ENCODE measurements at places on chromosomes 5 and 9. TPM values are rescaled to one million over a fixed set of nuclear protein-coding genes. Genes with fewer than 3 reads are reported as not detected.

PITX1 gene
- 0.20 TPM for total RNA-seq

CCDC152 gene
- total RNA-seq: 10.8 TPM

FBN2 gene
- not detected for total RNA-seq

DNA sequence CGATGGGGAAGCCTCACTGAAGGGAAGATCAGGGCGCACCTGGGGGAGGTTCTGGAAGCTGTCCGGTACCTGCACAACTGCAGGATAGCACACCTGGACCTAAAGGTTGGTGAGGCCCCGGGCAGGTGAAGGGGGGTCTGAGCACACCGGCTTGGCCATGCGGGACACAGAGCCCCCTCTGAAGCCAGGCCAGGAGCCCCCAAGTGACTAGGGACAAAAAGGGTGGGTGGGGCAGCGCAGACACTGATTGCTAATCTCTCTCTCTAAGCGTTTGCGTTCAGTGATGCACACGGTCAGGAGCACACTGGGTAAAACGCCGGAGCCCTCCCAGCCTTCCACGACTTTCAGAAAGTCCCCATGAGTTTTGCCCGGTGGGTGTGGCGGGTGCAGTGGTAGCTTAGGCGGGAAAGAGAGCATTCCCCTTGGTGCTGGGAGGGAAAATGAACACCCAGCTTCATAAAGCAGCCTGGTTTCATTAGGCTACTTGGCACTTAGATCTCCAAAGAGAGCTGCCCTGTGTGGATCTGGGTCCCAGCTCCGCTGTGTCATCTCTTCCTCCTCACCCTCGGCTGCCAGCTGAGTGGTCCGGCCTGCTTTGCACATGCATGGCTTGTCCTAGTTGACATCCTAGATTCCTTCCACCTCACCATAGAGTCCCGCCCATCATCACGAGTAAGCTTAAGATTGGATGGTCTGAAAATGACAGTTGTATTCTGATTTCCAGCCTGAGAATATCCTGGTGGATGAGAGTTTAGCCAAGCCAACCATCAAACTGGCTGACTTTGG lies 74.2 kb upstream of the OTULINL start:
- no peak overlapping the region for H3K4me3 ChIP-seq
- H3K27me3 ChIP-seq: no peaks in the 10 kb centered on the region
- no peaks in the 10 kb centered on the region for H3K4me1 ChIP-seq
- H3K27ac ChIP-seq: no peak overlapping the region
- no peaks in the 10 kb centered on the region for H3K36me3 ChIP-seq

- H3K27ac ChIP-seq: no peak overlapping the region
- no peak overlapping the region for H3K4me3 ChIP-seq
- H3K27me3 ChIP-seq: peaks cover 4% of the 10 kb centered on the region
- no peak for DNase-seq
Observed at GRCh38 chr5:83370957-83371356, 100.6 kb upstream of the VCAN start.

DNA sequence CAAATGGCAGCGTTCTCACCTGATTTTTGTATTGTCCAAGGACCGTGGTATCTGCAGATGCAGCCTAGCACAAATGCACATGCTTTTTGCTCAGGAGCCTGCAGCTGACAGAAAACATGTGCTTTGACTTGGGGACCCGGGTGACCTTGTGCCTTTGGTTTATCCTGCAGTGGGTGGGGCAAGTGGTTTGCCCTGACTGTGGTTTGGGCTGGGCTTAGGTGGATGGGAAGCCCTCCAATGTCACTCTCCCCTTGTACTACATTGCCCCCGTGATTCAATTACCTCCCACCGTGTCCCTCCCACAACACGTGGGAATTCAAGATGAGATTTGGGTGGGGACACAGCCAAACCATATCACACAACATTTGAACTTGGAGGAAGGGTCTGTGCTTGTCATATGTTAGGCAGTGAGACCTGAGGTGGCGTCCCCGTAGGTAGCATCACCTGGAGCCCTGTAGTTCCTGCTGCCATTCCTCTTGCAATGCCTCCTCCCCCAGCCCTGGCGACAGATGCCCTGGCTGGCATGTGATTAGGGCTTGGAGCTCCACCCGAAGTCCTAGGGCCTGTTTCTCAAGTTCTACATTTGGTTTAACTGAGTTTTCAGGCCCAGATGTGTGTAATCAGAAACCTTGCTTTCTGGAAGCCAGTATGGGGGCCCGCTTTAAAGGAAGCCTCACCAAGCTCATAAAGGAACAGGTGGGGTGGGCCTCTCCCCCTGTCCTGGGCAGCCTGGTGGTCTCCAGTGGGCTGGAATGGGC lies 2.1 kb downstream of the ANKRD33B start:
- H3K4me1 ChIP-seq: peaks cover 22% of the 10 kb centered on the region
- peak; percentile 34 for DNase-seq
- peaks cover 4% of the 10 kb centered on the region for H3K36me3 ChIP-seq
- H3K27me3 ChIP-seq: peaks cover 12% of the 10 kb centered on the region
- peak overlapping the region; percentile 91 for H3K4me3 ChIP-seq

GRCh38 chr5:143195491-143195890 lies 208.0 kb downstream of the NR3C1 start:
- peaks cover 18% of the 10 kb centered on the region for H3K4me1 ChIP-seq
- no peak for DNase-seq
- H3K27ac ChIP-seq: no peak overlapping the region
- no peak overlapping the region for H3K4me3 ChIP-seq

GRCh38 chr5:181050016-181050415 lies 9.9 kb downstream of the BTNL9 start:
- H3K27me3 ChIP-seq: peaks cover 49% of the 10 kb centered on the region
- peaks cover 2% of the 10 kb centered on the region for H3K36me3 ChIP-seq
- peaks cover 10% of the 10 kb centered on the region for H3K4me1 ChIP-seq
- DNase-seq: no peak
- no peak overlapping the region for H3K27ac ChIP-seq
- no peak overlapping the region for H3K4me3 ChIP-seq

GRCh38 chr5:156121234-156121633 lies 205.7 kb upstream of the SGCD start:
- no peaks in the 10 kb centered on the region for H3K4me1 ChIP-seq
- peaks cover 12% of the 10 kb centered on the region for H3K27me3 ChIP-seq
- DNase-seq: no peak
- no peak overlapping the region for H3K27ac ChIP-seq
- H3K4me3 ChIP-seq: no peak overlapping the region

DNA sequence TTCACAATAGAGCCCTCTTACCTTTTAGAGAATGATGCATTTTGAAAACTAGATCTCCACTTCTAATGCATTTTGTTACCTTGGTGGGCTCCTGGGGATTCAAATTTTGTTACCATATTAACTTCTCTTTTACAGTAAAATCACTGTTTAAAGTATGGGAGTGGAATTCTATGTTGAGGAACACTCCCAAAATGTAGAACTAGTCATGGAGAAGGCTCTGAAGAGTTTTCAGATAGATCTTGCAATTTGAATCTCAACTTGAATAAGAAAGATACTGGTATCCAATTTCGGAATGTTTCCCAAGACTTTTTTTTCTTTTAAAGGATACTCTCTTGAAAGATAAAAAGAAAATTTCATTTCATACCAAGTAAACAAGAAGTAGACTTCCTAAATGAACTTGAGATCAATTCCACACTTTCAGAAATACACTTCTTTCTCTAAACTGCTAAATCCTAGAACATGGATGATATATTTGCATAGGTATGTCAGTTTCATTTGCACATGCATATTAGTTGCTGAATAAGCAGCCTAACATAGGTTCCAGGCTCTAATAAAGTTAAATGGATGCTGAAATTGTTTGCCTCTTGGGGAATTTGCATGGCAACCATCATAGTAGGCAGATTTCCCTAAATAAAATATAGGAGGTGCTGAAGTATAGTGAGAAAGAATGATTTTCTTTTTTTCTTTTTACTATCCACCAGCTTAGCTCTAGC lies 205.4 kb downstream of the ADAMTS6 start:
- H3K36me3 ChIP-seq: no peaks in the 10 kb centered on the region
- no peak for DNase-seq
- no peaks in the 10 kb centered on the region for H3K4me1 ChIP-seq
- H3K27ac ChIP-seq: no peak overlapping the region
- no peaks in the 10 kb centered on the region for H3K27me3 ChIP-seq

DNA sequence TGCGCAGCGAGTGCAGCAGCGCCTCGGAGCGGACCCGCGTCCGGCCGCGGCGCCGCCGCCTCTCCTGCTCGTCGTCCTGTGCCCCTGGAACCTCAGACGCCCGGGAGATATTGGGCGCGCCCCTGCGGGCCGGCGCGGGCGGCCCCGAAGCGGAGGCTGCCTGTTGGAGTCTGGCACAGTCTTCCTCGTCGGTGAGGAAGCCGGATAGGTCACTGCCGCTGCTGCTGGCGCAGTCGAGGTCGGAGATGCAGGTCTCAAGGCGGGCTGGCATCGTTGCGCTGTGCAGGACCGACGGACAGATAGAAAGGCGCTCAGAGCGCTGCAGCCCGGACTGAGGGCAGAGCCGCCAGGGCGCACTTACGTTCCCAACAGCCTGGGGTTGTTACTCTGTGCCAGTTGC lies 344 bp downstream of the NEUROG1 start:
- no peak for DNase-seq
- H3K4me3 ChIP-seq: no peak overlapping the region
- H3K27ac ChIP-seq: no peak overlapping the region
- H3K36me3 ChIP-seq: no peaks in the 10 kb centered on the region
- H3K4me1 ChIP-seq: peaks cover 6% of the 10 kb centered on the region

DNA sequence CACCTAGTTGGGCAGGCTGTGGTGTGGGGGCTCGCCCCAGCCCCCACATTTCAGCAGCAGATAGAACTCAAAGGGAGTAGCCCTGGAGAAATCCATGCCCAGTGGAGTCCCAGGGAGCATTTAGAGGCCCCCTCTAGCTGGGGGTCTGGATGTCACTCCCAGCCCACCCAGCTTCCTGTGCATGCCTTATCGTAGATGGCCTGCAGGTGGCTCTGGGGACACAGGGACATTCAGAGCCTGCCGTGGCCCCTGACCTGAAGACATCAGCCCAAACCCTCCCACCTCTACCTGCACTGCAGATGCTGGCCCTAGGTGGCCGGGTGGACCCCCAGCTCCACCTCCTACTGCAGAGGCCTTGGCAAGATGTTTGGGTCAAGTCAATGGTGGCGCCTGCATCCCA lies 49.0 kb upstream of the LMX1B start:
- DNase-seq: peak; percentile 5
- no peak overlapping the region for H3K4me3 ChIP-seq
- no peaks in the 10 kb centered on the region for H3K36me3 ChIP-seq

DNA sequence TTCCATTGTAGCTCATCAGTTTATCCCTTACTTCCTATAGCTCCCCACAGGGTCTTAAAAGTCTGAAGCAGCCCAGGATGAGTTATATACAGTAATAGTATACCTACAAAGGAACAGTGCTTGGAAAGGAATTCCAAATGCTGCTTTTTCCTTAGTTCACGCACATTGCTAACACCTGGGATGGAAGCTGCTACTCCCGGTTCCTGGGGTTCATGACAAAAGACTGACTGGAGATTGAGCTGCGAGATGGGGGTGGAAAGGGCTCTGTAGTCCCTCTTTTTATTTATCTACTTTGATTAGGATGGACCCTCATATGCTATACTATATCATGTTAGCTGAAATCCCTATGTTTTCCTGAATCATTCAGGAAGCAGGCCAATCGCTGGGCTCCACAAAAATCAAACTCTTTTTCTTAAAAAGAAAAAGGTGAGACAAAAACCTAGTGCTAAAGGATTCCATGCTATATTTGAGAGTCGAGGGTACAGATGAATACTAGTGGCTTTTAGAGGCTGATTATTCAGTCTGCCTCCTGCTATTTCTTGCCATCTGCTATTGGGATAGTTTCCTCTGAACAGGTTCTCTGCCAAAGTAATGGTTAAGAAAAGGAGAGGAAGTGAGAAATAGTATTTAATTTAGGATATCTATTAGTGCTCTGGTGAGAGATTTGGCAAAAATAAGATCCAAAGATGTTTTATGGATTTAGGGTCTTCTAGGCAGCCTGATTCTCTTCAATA lies 81.2 kb downstream of the MRPS27 start:
- H3K4me1 ChIP-seq: peaks cover 28% of the 10 kb centered on the region
- DNase-seq: no peak
- H3K4me3 ChIP-seq: no peak overlapping the region
- H3K27ac ChIP-seq: no peak overlapping the region
- H3K27me3 ChIP-seq: no peaks in the 10 kb centered on the region

DNA sequence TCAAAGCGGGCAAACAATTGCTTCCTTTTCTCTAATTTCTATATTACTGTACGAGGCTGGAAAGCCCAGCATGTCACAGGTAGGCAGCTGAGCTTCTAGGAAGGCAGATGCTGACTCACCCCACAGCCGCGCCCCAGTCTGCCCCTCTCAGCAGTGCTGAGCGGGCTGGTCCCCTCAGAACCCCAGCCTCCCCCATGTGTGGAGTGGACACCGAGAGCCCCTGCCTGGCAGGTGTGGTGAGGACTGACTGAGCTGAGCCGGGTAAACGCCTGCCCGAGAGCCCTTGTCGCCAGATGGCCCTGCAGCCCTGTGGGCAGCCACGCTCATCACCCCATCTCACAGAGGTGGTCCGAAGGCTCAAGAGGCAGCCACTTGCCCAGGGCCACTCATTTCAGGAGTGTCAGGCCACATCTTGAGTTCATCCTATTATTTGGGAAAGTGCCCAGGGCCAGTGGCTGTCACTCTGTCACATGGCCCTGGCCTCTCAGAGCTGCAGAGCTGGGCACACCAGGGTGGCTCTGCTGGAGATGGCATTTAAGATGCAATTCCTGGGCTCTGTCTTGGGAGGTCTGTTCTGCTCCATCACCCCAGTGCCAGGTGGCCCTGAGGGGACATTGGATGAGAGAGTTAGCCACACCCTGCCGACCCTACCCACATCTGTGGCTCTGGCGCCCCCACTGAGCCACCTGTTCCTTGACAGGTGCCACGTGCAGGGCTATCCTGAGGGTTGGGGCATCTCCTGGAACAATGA lies 12.4 kb downstream of the CARD19 start:
- no peak overlapping the region for H3K27ac ChIP-seq
- H3K4me1 ChIP-seq: peaks cover 42% of the 10 kb centered on the region
- H3K27me3 ChIP-seq: no peaks in the 10 kb centered on the region
- no peak overlapping the region for H3K4me3 ChIP-seq
- H3K36me3 ChIP-seq: peaks cover 33% of the 10 kb centered on the region

- no peaks in the 10 kb centered on the region for H3K36me3 ChIP-seq
- H3K27me3 ChIP-seq: peaks cover 35% of the 10 kb centered on the region
- H3K4me3 ChIP-seq: no peak overlapping the region
- H3K4me1 ChIP-seq: peaks cover 55% of the 10 kb centered on the region
- no peak overlapping the region for H3K27ac ChIP-seq
Observed at GRCh38 chr9:4301971-4302427, 2.1 kb upstream of the GLIS3 start.

- no peak for DNase-seq
- no peak overlapping the region for H3K27ac ChIP-seq
- H3K27me3 ChIP-seq: peaks cover 13% of the 10 kb centered on the region
- H3K4me3 ChIP-seq: no peak overlapping the region
- H3K4me1 ChIP-seq: peaks cover 2% of the 10 kb centered on the region
Observed at GRCh38 chr5:57509501-57510260, 27.1 kb upstream of the ACTBL2 start.

GRCh38 chr9:115629879-115630840 lies 512.2 kb upstream of the TNC start:
- H3K4me1 ChIP-seq: no peaks in the 10 kb centered on the region
- no peaks in the 10 kb centered on the region for H3K27me3 ChIP-seq
- no peak overlapping the region for H3K27ac ChIP-seq
- H3K4me3 ChIP-seq: no peak overlapping the region
